GM10248 (cell line): ENCODE measurements at places on chromosomes 5 and 9.

- no peak for DNase-seq
Measured at GRCh38 chr5:65893749-65894430, 32.5 kb upstream of the ERBIN start.

DNA sequence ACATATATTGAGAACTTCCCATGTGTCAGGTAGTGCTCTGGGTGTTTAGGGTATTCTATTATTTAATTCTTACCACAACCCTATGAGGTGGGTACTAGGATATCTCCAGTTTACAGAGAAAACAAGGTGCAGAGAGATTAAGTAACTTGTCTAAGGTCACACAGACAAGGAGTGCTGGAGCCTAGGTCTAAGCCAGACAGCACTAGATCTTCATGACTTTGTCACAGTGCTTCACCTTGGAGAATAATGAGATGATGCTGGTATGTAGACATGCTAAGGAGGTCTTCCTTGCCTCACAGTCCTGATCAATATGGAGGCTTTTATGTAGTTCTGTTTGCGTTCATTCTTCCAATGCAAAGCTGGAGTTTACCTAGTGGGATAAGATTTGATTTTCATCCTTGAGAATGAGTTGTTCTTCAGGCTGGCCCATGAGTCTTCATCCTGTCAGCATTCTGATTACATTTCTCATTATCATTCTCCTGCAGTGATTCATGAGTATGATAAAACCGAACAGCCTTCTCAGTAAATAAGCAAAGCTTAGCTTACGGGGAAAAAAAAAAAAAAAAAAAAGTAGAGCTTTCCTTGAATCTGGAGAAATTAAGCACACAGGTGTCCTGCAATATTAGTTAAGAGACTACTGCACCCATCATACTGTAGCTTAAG is 176.3 kb downstream of the C9orf152 start:
- DNase-seq = no peak

DNA sequence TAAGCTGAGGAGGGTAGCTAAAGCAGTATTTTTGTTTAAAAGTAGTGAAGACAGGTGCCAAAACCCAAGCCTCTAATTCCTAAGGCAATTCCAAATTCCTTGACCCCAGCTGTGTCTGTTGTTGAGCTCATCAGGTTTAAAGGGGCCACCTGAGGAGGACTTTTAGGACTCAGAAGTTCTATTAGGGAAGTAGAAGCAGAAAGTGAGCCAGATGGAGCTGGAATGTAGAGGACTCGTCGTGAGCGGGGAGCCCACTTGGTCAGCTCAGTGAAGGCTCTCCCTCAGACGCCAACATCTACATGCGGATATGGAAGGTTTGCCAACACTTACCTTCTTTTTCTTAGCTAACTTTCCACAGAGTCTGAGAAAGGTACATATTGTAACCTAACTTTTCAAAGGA is 102.8 kb downstream of the PLPPR1 start:
- DNase-seq = no peak

DNA sequence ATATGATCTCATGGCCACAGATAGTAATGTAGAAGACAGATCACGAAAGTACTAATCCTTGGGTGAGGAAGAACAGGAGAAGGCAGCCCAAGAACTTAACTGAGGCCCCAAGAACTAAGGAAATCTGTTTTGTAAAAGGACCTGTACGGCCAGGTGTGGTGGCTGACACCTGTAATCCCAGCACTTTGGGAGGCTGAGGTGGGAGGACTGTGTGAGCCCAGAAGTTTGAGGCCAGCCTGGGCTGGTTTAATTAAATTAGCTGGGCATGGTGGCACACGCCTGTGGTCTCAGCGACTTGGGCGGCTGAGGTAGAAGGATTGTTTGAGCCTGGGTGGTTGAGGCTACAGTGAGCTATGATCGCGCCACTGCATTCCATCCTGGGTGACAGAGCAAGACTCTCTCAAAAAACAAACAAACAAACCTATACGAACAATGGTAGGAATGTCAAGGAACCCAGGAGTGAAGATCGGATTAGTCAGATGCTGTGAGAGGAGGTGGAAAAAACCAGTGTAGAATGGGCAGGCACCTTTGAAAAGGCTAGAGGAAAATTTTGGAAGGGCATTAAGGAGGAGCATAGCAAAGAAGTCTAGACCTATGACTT is 283.8 kb upstream of the DMRT1 start:
- no peak for DNase-seq

- DNase-seq = peak; percentile 45
Measured at GRCh38 chr9:107213561-107214028, 69.5 kb upstream of the RAD23B start.
